Glutamatergic neuron (in vitro differentiated cells): ENCODE measurements at places on chromosomes 2 and 18. TPM values are rescaled to one million over a fixed set of nuclear protein-coding genes. Genes with fewer than 3 reads are reported as not detected.

Gene CFAP65
- 1.1 TPM for total RNA-seq

Gene RIOK3
- total RNA-seq, result 105 TPM

Gene NYAP2
- 0.32 TPM for total RNA-seq

Gene CTAGE1
- not detected for total RNA-seq

Gene SNORC
- total RNA-seq, result 2.4 TPM

Gene POMC
- 0.29 TPM for total RNA-seq

Gene REG3G
- not detected for total RNA-seq

Gene C2orf66
- total RNA-seq, result 0.34 TPM

Gene SLC5A7
- 0.27 TPM for total RNA-seq

Gene CYTIP
- not detected for total RNA-seq

Gene FIGN
- 12.4 TPM for total RNA-seq

Gene POTEJ
- total RNA-seq, result not detected

Gene DYNAP
- not detected for total RNA-seq

Gene ANKRD62
- 0.17 TPM for total RNA-seq

- no peak for DNase-seq
These were observed 428.7 kb upstream of the ACVR2A start for GRCh38 chr2:147416099-147416498.

DNA sequence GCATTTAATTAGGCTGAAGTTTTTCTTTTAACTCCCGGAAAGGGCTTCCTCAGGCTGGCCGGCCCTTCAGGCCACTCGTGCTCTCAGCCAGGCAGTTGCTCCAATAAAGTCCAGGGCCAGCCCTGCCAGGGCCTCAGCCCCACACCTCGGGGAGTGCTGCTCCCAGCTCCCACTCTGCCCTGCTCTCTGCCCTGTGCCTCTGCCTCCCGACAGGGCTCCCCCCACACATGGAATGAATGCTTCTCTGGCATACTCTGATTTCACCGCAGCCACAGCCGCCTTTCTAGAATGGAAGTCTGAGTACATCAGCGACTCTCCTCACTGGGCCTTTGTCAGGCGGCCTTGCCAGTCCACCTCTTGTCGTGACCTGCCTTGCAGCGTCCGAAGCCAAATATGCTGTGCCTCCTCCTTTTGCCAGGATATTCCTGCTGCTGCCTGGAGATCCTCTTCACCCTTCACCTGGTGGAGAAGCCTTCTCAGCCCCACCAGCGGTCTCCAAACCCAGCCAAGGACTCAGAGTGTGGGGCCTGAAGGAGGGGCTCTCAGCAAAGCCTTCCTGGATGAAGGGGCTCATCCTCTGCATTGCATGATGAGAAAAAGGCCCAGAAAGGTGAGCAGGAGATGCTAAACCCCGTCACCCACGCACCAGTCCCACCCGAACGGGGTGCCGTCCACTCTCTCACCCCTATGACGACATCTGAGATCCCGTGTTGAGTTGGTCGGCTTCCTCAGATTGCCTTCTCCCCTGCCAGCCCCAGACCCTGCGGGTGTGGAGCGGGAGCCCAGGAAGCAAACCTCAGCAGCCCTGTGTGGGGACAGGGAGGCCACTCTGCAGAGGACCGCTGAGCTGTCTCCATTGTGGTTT, 472.7 kb upstream of the HS6ST1 start:
- no peak for DNase-seq

GRCh38 chr2:3956892-3957291, 253.5 kb downstream of the DCDC2C start:
- DNase-seq, result no peak

DNA sequence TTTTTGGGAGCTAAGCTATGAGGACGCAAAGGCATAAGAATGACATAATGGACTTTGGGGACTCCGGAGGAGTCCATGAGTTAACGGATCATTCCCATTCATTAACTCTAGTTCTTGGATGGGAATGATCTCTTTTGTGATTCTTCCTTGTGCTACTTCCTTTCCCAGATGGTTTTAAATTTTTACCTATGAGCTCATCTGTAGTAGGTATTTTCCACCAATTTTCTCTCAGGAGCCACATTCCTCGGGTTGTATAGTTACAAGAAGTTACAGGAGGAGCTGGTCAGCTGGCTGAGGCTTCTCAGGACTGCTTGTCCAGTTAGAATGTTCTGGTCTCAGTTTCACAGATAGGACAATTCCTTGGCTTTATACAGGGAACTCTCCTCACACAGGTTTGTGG, 42.9 kb upstream of the LPIN2 start:
- no peak for DNase-seq

DNA sequence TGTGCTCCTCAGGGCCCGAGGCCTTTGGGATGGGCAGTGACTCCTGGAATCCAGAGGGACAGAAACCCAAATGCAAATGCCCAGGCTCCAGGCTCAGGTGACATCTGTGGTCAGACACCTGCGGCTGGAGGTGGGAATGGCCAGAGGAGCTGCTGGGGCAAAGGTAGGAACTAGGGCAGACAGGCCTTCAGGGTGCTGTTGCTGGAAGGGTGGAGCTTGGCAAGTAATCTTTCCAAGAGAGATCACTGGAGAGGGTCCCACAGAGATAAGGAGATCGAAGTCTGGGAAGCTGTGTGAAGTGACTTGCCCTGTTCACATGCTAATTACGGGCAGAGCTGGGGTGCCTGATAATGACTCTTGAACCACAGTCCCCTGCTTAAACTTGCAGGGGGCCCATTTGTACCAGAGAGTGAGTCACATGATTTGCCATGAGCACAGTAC, 82.4 kb downstream of the ACAA2 start:
- DNase-seq, result no peak

DNA sequence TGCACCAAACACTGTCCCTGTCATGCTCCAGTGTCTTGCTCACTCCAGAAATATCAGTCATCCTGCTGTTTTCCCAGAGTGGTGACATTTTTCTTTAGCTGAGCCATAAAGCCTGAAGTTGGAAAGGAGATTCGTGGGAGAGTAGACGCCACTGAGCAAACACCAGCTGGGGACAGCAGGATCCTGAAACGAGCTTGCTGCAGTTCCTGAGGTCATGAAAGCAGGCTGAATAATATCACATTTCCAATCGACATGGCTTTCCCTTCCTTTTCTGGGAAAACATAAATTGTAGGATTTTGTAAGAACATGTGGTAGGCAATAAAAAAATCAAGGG, 276.4 kb downstream of the CDCA7 start:
- DNase-seq, result peak; percentile 32

DNA sequence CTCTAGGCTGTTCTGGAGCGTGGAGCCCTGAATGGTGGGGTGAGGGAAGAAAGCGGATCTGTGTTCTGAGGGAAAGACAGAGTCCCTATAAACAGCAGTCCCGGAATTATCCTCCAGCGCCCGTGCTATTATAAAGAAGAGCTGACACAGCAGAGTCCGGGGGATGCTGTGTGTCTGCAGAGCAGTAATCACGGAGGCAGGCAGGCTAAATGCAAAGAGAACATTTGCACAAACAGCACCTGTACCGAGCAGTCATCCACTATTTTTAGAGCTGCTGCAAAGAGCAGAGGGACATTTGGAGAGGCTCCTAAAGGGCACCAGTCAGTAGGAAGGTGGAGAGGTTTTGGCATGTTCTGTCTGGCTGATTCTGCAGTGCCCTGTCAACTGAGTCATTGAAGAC, 293.8 kb upstream of the SLC14A2 start:
- no peak for DNase-seq

- DNase-seq, result peak; percentile 24
These were observed 59.2 kb downstream of the DOCK10 start for GRCh38 chr2:224982910-224983711.

- peak; percentile 7 for DNase-seq
These were observed 254.7 kb downstream of the HDAC4 start for GRCh38 chr2:239146011-239146641.

DNA sequence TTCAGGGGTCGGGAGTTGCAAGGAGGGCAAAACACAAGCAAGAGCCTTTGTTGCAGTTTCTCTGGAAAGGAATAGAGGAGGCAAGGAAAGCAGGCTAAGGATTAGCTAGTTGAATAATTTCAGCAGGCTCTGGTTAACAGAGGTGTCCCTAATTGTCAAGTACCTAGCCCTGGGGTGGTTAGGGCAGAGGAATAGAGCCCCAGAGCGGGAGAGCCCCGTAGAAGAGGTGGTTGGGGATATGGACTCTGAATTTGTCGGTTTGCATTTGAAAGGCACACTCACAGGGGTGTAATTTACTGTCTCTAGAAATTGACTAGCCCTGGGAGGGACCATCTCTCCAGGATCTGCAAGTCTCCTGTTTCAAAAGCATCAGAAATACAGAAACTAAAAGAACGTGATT, 1030.2 kb downstream of the TMEM182 start:
- no peak for DNase-seq

DNA sequence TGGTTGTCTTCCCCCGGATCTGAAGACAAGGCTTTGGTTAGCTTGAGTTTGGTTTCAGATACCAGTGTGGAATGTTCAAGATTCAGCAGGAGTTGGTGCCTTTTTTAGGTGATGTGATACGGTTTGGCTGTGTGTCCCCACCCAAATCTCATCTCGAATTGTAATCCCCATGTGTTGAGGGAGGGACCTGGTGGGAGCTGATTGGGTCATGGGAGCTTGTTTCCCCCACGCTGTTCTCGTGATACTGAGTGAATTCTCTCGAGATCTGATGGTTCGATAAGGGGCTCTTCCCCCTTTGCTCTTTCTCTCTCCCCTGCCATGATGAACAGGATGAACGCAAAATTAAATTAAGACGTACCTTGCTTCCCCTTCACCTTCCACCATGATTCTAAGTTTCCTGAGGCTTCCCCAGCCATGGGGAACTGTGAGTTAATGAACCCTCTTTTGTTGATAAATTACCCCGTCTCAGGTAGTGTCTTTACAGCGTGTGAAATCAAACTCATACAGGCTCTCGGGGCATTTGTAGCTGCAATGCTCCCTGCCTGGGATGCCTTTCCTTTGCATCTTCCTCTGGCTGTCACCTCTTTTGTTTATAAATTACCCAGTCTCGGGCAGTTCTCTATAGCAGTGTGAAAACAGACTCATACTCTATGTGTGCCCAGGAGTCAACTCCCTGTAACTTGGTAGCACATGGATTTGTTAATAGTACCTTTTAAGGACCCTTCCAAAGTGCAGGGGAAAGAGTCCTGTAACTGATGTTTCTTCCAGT, 21.3 kb downstream of the PDCD1 start:
- no peak for DNase-seq

DNA sequence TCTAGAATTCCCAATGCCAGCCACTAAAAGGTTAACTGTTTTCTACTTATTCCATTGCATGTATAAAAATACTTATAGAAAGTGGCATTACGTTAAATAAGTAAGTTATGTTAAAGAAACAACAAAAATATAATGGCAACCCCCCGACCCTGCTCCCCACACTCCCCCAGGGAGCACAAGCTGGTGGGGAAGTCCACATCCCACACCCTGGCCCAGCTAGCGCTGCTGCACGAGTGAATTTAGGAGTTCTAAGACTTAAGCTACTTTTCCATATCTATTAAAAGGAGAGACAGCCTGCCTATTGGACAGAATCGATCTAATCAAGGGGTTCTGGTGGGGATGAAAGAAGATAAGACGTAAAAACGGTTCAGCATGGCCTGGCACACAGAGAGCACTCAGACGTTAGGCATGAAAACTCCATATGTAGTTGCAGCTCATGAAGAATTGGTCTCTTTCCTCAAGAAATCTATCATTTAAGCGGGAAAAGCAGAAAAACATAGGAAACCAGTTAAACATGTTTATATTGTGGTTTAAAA, 16.6 kb downstream of the HJURP start:
- no peak for DNase-seq

GRCh38 chr2:165634282-165634681, 159.8 kb downstream of the GALNT3 start:
- no peak for DNase-seq

- DNase-seq, result no peak
These were observed 81.9 kb upstream of the LRATD1 start for GRCh38 chr2:14550658-14551057.

GRCh38 chr2:29245742-29246382, 130.6 kb downstream of the CLIP4 start:
- peak; percentile 52 for DNase-seq

DNA sequence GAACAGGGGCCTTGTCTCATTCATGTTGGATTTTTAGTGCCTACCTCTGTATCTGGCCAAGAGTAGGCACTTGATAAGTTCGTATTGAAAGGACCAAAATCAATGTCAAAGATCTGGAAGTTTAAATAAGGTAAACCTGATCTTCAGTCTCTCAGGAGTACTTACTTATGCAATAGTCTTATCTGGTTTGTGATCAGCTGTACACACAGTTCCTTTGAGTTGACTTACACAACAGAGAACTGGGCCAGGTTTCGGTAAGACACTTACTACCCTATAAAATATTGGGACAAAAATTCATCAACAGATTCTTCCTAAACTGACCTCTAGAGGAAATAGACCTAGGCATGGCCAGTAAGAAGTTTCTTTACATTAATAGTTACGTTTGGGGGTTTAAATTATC, 113.6 kb upstream of the NXPH2 start:
- no peak for DNase-seq

DNA sequence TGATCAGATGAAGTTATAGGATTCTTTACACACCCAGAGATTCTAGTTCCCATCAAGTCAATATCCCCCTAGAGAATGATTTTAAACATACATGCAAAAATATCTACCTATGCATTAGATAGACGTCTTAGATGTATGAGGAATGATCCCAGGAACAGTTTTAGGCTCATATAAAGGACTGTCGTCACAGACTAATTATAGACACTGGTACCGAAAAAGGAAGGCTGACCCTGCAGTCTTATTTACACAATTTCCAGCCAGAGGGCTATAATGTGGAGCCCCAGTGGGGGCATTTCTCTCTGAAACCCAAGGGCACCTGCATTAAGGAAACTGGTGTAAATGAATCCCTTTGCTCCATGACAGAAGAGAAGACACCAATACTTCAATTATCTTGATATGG, 170.4 kb downstream of the ZNF521 start:
- DNase-seq, result no peak

DNA sequence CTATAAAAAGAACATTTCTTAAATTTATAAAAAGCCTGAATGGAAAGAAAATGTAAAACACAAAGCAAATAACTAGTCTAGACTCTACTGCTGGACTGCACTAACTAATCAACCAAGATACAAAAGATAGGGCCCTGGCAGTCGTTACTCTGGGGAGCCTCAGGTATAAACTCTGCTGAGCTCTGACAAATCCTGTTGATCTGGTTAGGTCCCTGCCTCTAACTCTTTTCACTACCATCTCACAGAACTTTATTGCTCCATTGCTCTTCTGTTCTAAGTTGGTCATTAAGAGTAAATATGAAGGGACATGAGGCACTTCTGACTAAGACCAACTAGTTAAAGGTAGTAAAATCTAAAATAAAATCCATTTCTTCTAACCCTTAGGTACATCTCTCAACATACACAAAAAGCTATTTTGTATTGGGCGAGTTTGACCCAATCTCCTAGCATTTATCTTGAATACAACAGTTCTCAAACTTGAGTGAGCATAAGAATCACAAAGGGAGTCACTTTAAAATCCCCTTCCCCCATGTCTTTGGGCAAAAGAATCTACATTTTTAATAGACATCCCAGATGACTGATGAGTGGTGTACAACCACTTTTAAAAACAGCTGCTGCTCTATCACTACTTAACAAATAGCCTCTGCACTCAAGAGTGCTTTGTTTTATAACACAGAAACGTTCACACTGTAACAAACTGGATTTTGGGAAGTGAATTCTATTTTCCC, 2.5 kb downstream of the CHN1 start:
- DNase-seq, result no peak

GRCh38 chr18:24397131-24397693, 412 bp downstream of the OSBPL1A start:
- DNase-seq, result no peak

GRCh38 chr18:10378688-10379420, 75.6 kb upstream of the APCDD1 start:
- DNase-seq, result no peak

GRCh38 chr18:26438980-26439379, 109.4 kb downstream of the KCTD1 start:
- DNase-seq, result no peak
